IPS DF 19.7 (cell line): ENCODE measurements at places on chromosomes 2 and 18.

DNA sequence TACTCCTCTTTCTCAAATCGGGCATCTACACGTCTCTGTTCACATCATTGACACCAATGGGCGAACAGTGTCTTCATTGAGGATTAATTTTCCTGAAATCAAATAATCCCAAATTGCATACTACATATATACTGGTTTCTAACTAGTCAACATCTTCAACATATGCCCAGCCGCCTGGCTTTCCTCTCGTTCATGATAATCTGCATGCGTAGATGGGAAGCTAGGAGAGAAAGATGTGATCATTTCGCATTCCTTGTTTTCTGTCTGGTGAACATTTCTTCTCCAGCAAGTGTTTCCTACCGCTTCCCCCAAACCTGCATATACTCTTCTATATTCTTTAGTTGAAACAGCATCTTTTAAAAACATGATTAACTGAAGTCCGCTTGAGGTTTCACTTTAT lies 7.4 kb downstream of the TWIST2 start:
- no peak for DNase-seq

GRCh38 chr2:239021651-239022436 lies 174.0 kb downstream of the TWIST2 start:
- no peak for DNase-seq

GRCh38 chr2:68472796-68473414 lies 5.5 kb downstream of the APLF start:
- DNase-seq = no peak

DNA sequence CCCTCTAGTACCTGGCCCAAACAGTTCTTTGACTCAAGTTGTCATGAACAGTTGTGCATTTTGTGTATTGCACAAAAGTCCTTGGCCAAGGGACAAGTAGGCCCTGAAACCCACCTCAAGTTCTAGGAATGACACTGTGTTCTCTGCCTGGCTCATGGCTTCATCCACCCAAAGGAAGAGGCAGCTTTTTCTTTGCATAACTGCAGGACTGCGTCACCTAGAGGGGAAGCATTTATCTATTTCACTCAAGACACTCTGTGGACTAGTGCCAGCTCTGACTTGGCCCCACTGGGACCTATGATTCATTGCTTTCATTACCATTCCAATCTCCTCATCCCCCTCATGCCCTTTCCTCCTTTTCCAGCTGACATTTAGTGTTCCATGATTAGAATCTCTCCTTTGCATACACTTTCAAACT lies 119.3 kb upstream of the SIX2 start:
- no peak for DNase-seq

GRCh38 chr2:59427980-59428379 lies 1125.5 kb downstream of the BCL11A start:
- no peak for DNase-seq

GRCh38 chr18:26536032-26536431 lies 12.3 kb downstream of the KCTD1 start:
- DNase-seq = no peak

DNA sequence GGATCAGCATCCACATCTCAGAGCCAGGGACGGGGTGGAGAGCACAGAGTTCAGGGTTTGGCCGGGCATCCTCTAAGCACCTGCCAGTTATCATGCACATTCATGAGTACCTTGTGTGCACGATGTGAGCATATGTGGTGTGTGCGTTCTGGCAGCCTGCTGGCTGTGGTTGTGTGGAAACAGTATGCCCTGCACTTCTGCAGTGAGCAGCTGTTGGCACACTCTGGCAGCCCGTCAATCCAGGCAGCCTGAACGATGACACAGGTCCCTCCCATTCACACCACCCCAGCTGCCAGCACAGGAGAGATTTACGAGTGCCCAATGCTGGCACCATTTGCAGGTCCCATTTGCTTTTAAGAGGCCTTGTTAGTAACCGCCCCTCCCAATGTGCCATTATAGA lies 74.2 kb downstream of the CD8B2 start:
- no peak for DNase-seq

- no peak for DNase-seq
Observed at GRCh38 chr2:98912221-98912851, 23.7 kb downstream of the CRACDL start.

DNA sequence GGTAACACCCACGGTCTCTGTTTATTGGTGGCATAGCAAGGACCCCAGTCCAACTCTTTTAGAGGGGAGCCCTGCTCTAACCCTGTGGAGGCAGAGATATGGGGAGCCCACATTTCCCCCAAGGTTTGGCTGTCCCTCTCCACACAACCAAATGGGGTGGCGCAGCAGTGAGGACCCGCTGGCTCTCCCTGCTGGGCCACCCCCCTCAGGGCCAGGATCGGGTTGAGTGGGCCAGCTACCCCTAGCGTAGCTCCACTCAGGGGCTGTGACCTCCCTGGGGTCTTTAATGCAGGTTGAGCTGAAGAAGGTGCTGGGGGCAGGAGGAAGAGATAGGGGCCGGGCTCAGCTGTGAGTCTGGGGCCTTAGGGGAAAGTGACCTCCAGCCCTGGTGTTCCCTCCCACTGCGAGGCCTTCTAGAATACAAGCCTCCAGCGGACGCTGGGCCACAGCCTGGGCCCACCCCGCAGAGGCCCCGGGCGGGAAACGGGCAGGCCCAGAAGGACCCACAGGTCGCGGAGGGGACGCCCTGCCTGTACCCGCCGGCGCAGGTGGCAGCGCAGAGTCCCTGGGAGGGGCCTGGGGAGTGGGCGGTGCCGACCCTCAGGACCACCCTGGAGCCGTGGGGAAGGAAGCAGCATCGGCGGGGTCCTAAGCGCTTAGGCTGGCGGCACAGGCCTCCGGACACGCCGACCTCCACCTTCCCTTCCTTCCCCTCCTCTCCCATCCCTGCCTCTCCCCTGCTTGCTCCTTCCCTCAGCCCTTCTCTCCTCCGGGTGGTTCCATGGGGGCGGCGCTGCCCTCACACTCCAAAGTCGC lies 9.6 kb downstream of the CROCC2 start:
- DNase-seq = no peak

GRCh38 chr2:240440251-240440650 lies 4.8 kb downstream of the GPC1 start:
- no peak for DNase-seq

DNA sequence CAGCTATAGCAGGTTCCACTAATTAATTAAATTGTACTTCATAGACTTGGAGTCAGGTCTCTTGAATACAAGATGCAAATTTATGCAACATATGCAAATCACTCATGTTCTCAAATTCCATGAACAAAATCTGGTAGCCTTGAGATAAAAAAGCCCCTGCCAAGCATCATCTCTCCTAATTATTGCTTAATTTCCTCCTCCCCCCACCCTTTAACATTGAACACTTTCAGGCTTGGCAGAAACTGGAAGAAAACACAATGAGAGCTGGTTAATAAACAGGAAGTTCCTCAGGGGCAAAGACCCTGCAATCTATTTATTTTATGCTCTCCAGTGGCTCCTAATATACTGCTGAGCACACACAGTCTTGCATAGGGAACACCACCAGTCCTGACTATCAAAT lies 35.6 kb upstream of the ACVR1 start:
- DNase-seq = no peak

GRCh38 chr18:8116341-8117005 lies 492.8 kb upstream of the RAB12 start:
- DNase-seq = no peak

DNA sequence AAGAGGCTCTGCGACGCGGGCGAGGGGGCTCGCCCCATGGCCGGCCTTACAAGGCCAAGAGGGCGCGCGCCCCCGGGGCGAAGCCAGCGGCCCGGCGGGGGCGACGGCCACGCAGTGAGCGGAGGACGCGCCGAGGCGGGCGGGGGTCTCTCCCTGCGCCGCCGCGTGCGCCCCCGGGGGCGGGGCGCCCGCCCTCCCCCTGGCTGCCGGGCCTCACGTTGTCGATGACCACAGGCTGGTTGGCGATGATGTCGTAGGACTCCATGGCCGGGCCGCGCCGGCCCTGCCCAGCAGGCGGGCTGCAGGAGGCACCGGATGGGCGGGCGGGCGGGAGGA lies 250 bp downstream of the ACTR1B start:
- DNase-seq = no peak

GRCh38 chr2:119508756-119509155 lies 15.5 kb downstream of the SCTR start:
- no peak for DNase-seq

- DNase-seq = no peak
Observed at GRCh38 chr18:13216711-13217465, 1.7 kb upstream of the LDLRAD4 start.

GRCh38 chr18:8868276-8868675 lies 162.9 kb downstream of the MTCL1 start:
- DNase-seq = no peak

- DNase-seq = no peak
Observed at GRCh38 chr2:222102575-222103349, 196.0 kb downstream of the PAX3 start.

- DNase-seq = no peak
Observed at GRCh38 chr18:59208602-59209125, 11.3 kb upstream of the GRP start.

DNA sequence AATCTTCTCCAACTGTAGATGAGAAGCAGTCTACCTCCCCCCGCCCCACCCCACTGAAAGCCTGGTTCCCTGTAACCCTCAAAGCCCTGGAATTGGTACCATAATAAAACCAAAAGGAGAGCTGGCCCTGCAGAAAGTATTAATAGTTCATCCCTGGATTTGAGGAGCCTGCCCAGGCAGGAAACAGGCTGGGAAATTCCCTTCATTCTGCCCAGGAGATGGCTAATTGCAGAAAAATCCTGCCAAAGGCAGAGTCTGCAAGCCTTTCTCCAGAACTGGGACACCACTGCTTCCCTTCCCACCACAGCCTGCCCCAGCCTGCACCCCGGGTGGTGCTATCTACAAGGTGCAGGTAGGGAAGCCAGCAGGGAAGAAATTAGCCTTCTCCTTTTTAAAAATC lies 16.3 kb downstream of the GKN2 start:
- no peak for DNase-seq

- DNase-seq = peak; percentile 7
Observed at GRCh38 chr2:41326851-41327250, 721.0 kb upstream of the PKDCC start.

DNA sequence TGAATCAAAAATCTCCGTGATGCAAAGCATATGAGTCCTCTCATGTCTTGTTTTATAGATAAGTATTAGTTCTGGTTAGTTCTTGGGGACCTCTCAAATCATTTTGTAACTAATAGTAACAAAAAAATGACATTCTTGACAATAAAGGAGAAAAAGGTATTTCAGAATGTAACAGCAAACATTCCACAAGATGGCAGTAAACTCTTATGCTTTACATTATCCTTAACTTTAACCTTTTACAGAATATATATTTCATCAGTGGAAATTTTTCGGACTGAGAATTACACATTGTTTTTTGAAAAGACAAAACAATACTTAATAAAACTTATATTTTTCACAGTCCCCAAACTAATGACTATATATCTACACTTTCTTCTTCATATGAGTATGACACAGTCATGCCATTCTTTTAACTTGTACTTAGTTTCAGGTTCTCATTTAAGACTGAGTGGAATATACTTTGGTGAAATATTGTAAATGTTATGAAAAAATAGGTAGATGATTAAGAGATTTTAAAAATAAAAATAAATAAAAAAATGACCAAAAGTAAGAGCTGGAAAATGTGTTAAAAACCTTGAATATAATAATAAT lies 142.9 kb upstream of the NXPH2 start:
- DNase-seq = no peak

DNA sequence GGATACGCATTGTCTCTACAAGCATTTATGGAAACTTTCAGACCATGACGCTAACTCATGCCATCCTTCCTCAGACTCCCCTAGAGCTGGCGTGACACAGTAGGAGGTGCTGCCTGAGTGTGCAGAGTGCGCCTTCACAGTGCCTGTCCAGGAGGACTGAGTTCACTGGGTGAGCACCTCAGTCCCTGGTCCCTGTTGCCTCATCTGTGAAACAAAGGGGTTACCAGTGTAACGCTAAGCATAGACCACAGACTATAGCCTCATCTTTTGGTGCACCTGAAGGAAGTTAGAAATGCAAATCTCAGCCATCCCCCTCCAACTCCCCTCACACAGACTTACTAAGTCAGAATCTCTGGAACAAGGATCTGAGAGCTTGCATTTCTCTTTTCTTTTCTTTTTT lies 142.8 kb downstream of the TMEM17 start:
- no peak for DNase-seq

DNA sequence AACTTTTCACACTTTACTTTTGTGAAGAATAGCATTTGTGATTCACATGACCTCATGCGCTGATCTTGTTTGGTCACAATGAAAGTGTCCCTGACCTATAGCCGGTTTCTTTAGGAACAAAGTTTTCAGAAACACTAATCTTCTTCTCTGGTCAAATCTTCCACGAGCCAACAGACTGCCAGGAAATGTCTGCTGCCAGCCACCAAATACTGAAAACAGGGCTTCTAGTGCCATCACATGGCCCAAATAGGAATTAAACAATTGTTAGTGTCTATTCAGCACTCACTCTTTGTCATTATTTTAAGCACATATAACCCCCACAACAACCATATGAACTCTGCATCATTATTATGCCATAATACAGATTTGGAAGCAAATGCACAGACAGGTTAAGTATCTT lies 286.5 kb upstream of the SYT4 start:
- peak; percentile 12 for DNase-seq

GRCh38 chr2:221981912-221982470 lies 316.8 kb downstream of the PAX3 start:
- no peak for DNase-seq

GRCh38 chr2:54728669-54729120 lies 5.2 kb downstream of the EML6 start:
- no peak for DNase-seq

- no peak for DNase-seq
Observed at GRCh38 chr2:138716183-138716582, 64.0 kb downstream of the NXPH2 start.

- no peak for DNase-seq
Observed at GRCh38 chr2:30265052-30266015, 34.0 kb downstream of the LBH start.

GRCh38 chr2:102197389-102198137 lies 10.7 kb downstream of the IL1RL2 start:
- DNase-seq = no peak

- DNase-seq = no peak
Observed at GRCh38 chr18:48336332-48336731, 72.9 kb downstream of the ZBTB7C start.

DNA sequence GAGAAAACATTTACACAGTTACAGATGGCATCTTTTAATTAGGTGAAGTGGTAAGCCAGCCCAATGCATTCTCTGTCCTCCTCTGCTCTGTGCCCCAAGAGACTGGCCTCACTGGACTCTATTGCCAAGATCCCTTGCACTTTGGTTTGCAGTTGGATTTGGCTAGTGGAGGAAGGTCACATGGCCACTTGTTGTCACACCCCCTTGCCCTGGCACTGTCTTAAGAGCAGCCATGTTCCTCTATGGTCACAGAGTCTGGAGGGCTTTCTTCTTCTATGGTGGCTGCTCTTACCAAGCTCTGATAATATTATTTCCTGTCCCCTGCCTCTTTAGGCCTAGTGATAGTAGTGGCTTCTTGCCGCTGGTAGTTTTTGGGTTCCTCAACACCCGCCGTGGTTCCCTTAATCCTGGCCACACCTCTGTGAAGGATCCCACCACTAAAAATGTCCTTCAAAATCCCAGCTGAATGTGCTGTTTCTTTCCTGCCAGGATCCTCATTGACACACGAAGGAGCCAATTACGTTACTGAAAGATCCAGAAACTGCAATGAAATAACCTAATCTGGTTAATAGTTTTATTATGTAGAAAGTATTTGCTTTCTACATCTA lies 111.1 kb downstream of the CDC42EP3 start:
- no peak for DNase-seq
